Temporal lobe (tissue), 4 donors: ENCODE measurements at places on chromosomes 5 and 9. TPM values are rescaled to one million over a fixed set of nuclear protein-coding genes. Genes with fewer than 3 reads are reported as not detected.

The NR6A1 gene
- total RNA-seq: 1.2 TPM

The TLX3 gene
- total RNA-seq: not detected

The NDUFAF2 gene
- 25.6 TPM for total RNA-seq

The SLC22A4 gene
- total RNA-seq: 1.5 TPM

The GRM6 gene
- under 0.01 TPM for total RNA-seq

The TRMO gene
- total RNA-seq: 12.0 TPM

The EPB41L4B gene
- 2.0 TPM for total RNA-seq

The RNF183 gene
- total RNA-seq: not detected

The RASEF gene
- total RNA-seq: 0.25 TPM

The FANCG gene
- 14.0 TPM for total RNA-seq

The CCL21 gene
- total RNA-seq: not detected

The CNTNAP3 gene
- total RNA-seq: 33.7 TPM

The S100Z gene
- total RNA-seq: not detected

The LTC4S gene
- 0.74 TPM for total RNA-seq

The NUDT12 gene
- 18.7 TPM for total RNA-seq

The IL3 gene
- total RNA-seq: not detected

The ADGRD2 gene
- total RNA-seq: 0.25 TPM

The ZNF462 gene
- 78.7 TPM for total RNA-seq

The HRH2 gene
- 3.0 TPM for total RNA-seq

The MCIDAS gene
- total RNA-seq: not detected

The GABRA1 gene
- 19.4 TPM for total RNA-seq

The ROR2 gene
- total RNA-seq: 0.74 TPM
